ENCODE measurements at places on chromosomes 13 and 19.

DNA sequence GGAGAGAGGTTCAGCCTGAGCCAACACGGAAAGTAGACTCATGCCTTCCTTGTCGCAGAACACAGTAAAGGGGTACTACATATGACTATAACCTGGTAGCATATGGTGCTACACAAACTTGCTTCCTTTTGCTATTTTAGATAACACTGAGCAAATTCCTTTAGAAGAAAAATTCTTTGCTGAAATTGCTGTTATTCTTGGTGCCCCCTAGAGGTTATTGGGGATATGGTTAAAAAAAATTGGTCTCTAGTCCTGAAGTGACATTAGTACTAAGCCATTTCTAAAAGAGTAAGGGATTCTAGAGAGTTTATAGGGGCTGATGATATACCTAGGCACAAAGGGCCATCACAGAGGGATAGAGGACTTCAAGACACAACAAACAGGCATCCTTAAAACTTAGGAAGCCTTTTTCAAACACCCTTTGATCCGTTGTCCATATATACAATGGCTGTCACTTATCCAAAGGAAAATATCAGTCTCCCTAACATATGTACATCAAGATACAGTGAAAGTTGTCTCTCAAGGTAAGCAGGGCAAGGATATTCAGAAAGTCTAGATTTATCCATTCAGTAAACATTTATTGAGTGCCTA lies 13.9 kb upstream of the HS6ST3 start:
- DNase-seq = no peak

DNA sequence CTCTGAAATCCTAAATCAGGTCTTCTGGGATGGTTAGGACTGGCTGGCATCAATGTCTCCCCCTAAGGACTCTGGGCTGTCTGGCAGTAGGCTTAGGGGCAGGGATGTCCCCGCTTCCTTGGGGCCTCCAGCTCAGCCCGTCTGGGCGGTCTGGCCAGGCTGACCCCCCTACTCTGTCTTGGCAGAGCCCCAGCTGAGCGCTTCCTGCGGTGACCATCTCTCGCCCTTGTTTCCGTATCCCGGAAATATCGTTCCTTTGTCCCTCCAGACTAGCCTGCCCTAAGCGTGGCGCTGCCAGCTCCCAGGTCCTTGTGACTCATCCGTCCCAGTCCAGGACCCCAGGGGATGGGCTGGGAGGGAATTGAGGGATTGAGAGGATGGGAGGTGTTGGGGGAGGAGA lies 11.3 kb downstream of the GTPBP3 start:
- DNase-seq = no peak

DNA sequence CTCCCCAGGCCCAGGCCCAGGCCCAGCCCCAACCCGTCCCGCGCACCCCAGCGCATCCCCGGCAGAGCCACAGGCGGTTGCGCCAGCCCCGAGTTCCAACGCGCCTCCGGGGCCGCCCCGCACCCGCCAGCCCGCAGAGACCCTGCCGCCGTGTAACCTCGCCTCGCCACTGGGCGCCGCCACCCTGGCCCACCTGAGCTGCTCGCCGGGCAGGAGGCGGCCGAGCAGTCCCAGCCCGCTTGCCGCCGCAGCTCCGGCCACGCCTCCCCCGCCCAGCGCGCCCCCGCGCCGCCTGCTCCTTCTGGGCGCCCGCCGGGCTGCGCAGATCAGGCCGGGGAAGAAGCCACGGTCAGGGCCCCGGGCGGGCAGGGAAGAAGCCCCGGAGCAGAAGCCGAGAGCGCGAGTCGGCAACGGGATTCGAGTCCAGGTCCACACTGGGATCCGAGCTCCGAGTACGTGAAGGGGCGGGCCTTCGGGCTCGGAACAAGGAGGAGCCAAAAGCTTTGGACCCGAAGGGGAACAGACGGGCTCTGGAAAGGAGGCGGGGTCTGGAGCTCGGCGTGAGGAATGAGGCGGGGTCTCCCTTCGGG lies at the start of gene MBOAT7:
MBOAT7 (minus strand) TSS at position 436 of the 590 bp plus-strand sequence. CDS start 1,072 bp downstream, outside the sequence.
- no peak for DNase-seq

DNA sequence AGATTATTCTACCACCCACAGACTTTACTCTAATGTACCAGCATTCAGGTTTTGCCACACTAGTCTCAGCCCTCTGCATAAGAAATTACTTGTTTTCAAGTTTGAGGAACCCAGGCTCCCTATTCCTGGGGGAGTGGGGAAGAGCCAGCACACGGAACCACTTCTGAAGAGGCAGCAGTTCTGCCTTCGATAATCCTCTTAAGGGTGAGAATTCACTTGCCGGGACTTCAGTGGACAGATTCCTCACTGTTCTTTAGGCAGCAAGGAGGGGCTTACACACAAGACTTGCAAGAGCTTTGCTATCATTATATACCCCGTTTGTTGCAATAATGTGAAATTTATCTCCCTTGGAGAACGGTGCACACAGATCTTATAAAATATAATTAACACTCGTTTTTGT lies 133.1 kb downstream of the ABCC4 start:
- no peak for DNase-seq

DNA sequence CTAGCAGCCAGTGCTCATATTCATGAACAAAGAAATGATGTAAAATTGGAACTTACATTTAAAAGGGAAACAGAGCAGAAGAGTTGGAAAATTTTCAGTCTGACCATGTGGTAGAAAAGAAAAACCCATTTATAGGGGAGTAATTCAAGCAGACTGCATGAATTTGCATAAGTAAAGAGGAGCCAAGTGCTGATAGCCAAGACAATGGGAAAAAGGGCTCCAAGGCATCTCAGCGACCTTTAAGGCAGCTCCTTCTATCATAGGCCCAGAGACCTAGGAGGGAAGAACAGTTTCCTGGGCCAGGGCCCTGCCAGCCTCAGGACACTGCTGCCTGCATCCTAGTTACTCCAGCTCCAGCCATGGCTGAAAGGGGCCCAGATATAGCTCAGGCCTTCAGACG lies 7.5 kb downstream of the DNAJC3 start:
- no peak for DNase-seq

- no peak for DNase-seq
Measured at GRCh38 chr13:109157275-109157674, 527.9 kb downstream of the MYO16 start.

- no peak for DNase-seq
Measured at GRCh38 chr13:37074703-37075102, 15.2 kb upstream of the SUPT20H start.

- no peak for DNase-seq
Measured at GRCh38 chr19:49339301-49340068, 4.3 kb downstream of the CD37 start.

- DNase-seq = no peak
Measured at GRCh38 chr19:48716562-48717291, 2.8 kb downstream of the MAMSTR start.

DNA sequence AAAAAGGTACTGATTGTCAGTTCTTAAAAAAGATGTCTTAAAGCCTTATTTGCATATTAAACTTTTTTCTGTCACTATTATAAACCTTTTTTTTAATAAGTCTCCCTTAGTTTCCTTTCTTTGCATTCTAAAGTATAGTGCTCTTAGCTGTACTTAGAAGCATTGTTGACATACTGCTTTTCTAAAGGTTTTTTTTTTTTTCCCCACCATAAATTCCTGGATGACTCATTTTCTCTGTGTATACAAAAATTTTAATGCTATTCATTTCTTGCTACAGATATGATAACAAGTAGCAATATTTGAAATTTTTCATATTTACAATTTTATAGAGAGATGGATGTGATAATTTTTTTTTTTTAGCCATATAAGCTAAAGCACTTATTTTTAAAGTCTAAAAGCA lies 43.5 kb downstream of the METTL21C start:
- DNase-seq = no peak

DNA sequence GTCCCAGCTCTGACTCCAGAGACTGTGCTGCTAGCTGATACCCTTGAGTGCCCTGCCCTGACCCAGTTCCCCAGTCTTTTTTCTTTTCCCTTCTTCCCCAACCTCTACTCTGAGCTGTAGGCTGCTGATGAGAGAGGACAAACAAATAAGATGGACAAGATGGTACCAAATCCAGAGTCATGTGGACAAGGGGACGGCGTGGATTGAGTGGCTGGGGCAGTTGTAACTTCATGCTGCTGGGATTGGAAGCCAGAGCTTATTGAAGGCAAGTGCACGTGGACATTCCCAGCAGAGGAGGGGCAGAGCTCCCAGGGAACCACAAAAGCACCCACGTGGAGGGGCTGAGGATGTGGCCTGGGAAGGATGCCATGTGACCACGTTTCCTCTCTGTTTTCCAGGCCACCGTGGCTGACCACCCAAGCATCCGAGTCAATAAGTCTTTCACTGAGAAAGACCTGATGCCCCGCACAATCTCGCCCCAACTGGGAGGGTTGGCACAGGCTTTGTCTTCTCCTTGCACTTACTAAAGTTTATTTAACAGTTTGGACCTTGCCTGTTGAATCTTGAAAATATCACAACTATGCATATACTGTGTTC lies 323.3 kb upstream of the ZNF507 start:
- no peak for DNase-seq

DNA sequence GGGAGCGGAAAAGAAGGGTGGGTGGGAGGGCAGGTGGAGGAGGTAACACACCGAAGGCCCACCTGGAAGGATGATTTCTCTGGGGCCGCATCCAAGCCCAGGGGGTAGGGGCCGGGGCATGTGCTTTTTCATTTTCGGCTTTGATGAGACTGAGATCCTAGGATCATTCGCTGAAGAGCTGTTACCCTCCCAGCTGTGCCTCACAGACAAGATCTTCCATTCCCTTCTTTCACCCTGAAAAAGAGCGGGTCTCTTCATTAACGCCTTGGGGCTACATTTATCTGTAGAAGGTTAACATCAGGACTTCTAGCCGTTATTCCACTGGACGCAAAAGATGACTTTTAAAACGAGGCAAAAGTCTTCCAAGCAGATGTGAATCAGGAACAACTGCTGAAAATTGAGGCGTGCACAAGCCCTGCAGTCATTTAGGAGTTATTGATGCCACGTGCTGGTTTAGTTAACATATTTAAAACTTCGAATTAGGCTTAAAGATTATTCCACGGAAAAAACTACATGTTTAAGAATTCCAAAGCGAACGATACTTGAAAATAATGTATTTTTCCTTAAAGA lies 1.1 kb downstream of the LMO7 start:
- DNase-seq = no peak

DNA sequence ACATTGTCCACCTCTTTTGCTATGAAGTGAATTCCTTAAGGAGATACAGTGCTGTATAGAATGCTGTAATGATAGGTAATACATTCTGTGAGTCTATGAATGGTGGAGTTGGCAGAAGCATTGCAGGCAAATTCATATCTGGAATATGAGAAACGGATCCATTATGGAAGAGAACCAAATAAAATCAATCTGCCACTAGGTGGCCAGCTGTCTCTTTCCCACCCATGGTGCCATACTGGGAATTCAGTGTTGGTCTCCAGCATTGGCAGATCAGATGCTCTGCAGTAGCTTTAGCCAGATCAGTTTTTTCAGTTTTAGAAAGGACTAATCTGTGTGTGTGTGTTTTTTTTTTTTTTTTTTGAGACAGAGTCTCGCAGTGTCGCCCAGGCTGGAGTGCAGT lies 27.6 kb downstream of the DNAJC3 start:
- DNase-seq = no peak

- no peak for DNase-seq
Measured at GRCh38 chr13:86446311-86446710, 647.1 kb upstream of the SLITRK6 start.

DNA sequence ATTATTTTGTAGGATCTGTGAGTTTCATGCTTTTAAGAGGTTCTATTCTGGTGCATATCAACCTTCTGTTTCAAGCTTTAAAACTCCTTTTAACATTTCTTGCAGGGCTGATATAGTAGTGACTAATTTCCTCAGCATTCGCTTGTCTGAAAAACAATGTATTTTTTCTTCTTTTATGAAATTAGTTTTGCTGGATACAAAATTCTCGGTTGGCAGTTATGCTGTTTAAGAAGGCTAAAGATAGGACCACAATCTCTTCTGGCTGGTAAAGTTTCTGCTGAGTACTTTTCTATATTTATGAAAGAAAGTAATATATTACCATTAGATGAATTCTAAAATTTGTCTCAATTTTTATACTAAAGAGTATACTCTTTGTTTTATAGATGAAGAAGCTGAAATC lies 487.8 kb upstream of the SPRY2 start:
- DNase-seq = no peak

DNA sequence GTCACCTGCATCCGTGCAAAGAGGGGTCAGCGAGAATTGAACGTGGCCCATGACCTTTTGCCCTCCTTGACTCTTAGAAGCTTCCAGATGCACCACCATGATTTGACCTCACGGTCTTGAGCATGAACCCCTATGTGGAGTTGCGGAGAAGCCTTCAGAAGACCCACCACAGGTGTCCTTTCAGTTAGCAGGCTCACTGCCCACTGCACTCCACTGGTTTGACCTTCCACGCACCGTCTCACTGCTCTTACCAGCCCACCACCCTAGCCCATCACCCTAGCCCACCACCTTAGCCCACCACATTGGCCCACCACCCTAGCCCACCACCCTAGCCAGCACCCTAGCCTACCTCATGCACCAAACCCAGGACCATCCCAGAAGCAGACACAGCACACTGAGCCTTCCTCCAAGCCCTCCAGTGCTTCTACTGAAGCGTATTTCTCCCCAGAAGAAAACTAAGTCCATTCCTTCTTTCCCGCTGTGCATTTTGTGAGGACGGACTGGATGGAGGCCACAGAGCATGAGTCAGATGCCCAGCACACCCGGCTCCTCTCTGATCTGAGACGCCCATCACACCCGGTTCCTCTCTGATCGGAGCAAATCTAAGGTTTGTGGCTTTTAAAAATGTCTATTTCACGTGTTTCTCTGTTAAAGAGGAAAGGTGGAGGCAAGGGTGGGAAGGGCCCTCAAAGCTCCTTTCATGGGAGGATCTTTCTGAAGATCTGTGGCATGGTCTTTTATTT lies 45.8 kb downstream of the SOX1 start:
- DNase-seq = no peak

DNA sequence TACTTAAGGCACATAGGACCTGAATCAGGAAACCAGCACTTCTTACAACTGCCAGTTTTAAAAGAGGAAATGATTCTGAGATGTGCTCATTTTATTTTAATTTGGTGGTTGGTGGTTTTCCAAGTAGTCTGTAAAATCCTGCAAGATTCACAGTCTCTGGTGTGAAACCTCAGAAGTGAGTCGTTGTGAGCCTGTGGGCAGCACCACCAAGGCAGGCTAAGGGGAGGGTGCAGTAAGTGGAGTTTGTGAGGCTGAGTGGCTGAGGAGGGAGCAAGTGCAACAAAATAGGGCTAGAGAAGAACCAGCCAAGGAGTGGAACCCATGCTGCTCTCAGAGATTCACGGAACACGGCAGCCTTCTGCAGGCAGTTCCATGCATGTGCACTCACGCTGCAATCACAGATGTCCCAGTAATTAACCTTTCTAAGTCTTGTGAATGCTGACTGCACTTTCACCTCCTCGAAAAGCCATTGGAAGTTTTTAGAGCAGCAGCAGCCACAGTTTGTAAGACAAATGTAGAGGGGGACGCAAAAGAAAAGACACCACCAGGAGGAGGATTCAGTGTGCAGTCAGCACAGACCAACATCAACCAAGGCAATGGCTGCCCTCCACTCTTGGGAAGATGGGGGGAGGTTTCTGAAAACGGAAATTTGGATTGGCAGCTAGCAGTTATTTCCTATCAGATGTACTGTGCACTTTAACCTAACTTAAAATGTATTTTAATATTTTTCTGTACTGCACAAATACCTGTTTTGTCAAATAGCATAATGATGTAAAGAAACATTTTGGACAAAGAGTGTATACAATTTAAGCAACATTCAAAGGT lies 44.9 kb downstream of the ESD start:
- DNase-seq = peak; percentile 21

GRCh38 chr13:27349458-27349857 lies 75.0 kb upstream of the GTF3A start:
- no peak for DNase-seq

GRCh38 chr13:48094781-48095502 lies at the start of gene MED4:
Gene MED4, minus strand, starts transcription at chr13:48095104. Its CDS starts 26 bp downstream, at chr13:48095078.
- DNase-seq = peak; percentile 95

GRCh38 chr13:42148538-42148937 lies 100.1 kb downstream of the DGKH start:
- no peak for DNase-seq

All from stimulated activated CD4-positive, alpha-beta T cell treated with anti-CD3 and anti-CD28 coated beads, Interleukin-12 subunit alpha, Interleukin-12 subunit beta, amount 100 ng/mL, for 48 hours (primary cell).